A172 (cell line): ENCODE measurements at places on chromosomes 7 and 10. TPM values are rescaled to one million over a fixed set of nuclear protein-coding genes. Genes with fewer than 3 reads are reported as not detected.

- no peak for DNase-seq
Observed at GRCh38 chr10:103193820-103194529, 903 bp upstream of the NT5C2 start.

DNA sequence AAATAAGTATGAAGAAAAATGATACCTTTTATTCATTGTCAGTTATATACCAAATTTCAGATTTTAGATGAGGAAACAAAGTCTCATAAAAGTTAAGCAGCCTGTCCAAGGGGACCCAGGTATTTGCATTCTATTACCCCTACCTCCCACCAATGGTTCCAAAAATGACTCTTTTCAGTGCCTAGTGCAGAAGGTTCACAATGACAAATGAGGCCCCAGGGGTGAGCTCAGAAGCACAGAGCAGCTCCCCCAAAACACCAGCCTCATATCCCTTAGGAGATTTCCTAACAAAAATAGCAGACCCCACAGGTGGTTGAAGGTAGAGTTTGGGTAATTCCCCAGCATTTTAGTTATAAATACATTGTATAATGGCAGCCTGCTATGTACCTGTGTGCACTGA is 168.6 kb downstream of the REEP3 start:
- DNase-seq, result no peak

DNA sequence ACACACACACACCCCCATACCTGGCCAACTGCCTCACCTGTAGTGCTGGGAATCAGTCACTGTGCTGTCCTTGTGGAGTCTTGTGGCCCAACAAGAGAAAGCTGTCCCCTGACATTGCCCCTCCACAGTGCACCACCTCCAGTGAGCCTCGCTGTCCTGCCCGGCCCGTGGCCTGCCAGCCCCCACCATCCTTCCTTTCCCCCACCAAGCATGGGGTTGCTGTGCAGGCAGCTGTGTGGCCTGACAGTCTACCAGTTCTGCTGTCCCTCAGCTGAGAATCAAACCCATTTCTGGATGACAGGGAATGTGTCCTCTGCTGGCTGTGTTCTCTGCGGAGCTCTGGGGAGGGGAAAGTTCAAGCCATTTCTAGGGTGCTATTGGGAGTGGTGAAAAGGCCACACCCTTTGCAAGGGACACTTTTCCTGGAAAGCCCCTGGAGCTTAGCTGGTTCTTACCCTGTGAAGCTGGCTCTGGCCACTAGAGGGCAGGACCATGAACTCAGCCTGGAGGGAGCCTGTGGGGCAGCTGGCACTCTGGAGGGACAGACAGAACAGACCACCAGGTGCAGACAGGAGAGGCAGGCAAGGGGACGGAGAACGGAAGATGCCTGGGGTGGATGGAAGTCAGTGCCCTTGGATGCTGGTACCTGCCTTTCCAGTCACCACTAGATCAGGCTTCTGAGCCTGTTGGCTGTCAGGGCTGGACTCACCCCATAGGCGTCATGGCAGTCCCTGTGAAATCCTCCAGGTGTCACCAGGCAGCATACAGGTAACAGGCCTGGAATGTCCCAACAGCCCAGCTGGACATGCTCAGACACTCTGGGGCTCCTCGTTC is 10.5 kb upstream of the MTPAP start:
- peak; percentile 65 for DNase-seq

Gene CRYGN
- 1.2 TPM in 1 of 2 replicates, not detected in the other for total RNA-seq

DNA sequence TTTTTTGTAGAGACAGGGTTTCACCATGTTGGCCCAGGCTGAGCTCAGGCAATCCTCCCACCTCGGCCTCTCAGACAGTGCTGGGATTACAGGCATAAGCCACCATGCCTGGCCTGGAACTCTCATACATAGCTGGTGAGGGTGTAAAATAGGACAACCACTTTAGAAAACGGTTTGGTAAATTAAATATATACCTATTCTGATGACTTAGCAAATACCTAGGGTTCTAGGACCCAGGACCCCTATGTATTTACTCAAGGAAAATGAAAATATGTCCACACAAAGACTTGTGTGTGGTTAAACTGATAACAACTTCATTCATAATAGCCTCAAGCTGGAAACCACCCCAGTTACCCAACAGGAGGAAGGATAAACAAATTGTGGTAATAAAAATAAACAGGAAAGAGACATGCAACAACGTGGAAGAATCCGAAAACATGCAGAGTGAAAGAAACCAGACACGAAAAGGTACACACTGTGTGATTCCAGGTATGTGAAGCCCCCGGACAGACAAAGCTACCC is 52.7 kb downstream of the CARD11 start:
- DNase-seq, result no peak

Gene GRM3
- total RNA-seq, result not detected in 2 replicates
